ENCODE measurements at places on chromosomes 1 and 21.
A peak's percentile ranks its signal among the peaks of the same experiment; 100 is the strongest.

DNA sequence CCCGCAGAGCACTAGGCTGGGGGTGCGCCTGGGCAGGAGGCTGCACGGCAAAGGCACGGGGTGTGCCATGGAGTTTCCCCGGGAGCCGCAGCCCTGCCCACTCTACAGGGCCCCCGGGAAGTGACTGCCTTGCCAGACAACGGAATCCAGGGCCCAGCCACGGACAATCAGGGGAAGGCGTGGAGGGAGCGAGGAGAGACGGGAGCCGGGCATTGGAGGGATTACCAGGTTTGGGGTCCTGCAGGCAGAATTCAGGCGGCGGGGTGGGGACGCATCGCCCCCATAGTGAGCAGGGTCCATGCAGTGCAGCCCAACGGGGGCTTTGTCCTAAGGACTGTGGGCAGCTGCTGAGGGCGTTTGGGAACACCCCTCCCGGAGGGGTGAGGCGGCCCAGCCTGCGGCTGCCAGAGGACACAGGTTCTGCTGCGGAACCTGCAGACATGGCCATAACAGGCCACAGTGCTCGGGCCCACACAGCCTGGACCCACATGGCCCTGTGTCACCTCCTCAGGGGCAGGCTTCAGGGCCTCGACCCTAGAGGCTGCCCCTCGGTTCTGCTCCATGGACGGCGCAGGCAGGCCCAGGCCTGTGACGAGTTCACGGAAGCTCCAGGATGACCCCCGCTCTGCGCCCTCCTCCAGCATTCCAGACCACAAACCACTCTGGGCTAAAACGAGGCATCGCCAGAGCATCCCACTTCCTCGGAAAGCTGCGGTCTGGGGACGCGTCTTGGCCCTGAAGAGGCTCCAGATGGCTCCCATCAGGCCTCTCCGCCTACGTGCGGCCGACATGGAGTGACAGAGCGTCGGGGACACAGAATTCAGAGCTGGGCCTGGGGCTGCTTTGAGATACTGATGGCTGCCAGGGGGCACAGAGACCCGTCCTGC, 54.5 kb downstream of the COL6A1 start:
- no peak for DNase-seq

GRCh38 chr1:222924136-222924706, 109.4 kb downstream of the DISP1 start:
- no peak for DNase-seq

- no peak for DNase-seq
Observed at GRCh38 chr1:63721531-63722189, 52.2 kb upstream of the ROR1 start.

DNA sequence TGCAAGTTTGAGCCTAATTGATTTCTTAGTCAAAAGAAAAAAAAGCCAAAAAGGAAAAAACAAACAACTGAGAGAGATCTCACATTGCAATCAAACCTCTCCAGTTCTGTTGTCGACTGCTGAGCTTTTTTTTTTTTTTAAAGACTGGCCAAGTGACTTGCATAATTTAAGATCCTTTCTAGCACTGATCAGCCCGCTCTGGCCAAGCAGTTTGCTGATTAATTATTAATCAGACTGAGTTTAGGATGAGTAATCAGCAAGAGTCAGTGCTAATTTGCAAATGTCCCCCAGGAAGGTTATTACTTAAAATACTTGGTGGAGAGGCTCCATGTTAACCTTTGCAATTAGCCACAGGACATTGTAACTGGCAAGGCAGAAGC, 39.3 kb downstream of the HMGB4 start:
- no peak for DNase-seq

GRCh38 chr1:61184714-61185106, 102.3 kb downstream of the NFIA start:
- no peak for DNase-seq

- DNase-seq = no peak
Observed at GRCh38 chr1:42524330-42524729, 61.2 kb downstream of the CCDC30 start.

GRCh38 chr21:32570456-32570855, 14.9 kb downstream of the TCP10L start:
- DNase-seq = no peak

- DNase-seq = no peak
Observed at GRCh38 chr1:23592209-23592892, 33.0 kb upstream of the ID3 start.

- peak; percentile 33 for DNase-seq
Observed at GRCh38 chr1:236156512-236157208, 14.3 kb downstream of the GPR137B start.

GRCh38 chr1:13701271-13701640, 1.3 kb downstream of the PRDM2 start:
- DNase-seq = no peak

DNA sequence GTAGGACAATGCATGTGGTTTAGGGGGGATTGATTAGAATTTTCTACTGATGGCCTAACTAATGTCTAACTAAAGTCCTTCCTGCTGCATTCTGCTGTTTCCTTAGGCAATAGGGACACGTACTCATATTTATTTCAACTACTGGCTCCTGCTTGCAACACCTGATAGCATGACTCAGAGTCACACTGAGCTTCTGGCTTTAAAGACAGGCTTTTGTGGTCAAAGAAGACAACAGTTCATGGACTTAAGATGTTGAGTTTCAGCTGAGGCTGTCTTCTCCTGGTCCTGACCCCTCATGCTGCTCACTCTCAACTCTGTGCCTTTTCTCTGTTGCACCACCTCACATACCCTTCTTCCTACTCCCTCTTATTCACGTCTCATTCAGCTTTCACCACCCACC, 29.1 kb upstream of the TRABD2B start:
- no peak for DNase-seq

DNA sequence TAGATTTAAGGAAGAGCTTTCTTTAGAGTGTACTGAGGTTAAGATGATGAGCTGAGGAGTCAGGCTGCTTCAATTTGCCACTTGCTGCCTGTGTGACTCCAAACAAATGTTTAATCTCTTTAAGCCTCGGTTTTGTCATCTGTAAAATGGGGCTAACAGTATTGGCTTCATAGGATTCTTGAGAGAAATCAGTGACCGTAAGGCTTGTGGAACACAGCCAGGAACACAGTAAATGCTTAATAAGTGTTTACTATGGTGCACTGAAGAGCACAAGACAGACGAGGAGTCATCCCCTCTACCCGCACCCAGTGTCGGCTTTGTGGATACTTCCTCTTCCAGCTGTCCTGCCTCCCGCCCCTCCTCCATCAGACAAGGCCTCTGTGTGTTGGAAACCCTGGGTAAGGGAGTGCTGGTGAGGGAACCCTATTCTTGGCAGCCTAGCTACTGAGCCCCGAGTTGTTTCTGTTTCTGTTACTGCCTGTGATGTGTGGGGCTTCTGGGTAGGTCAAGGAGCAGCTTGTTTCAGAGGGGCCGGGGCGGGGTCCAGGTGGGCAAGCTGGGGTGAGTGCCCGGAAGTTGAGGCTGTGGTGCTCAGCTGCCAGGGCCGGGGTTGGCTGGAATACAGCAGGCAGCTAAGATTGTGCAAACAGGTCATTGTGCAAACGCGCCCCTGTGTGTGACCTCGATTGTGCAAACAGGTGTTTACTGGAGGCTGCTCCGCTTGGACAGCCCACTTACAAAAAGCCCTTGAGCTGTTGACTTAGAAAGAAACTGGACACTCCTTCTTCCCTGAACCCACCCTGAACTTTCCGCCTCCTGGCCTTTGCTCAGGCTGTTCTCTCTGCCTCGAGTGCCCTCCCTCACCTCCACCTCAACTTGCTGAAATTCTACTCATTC, 4.0 kb upstream of the CSF3R start:
- no peak for DNase-seq

DNA sequence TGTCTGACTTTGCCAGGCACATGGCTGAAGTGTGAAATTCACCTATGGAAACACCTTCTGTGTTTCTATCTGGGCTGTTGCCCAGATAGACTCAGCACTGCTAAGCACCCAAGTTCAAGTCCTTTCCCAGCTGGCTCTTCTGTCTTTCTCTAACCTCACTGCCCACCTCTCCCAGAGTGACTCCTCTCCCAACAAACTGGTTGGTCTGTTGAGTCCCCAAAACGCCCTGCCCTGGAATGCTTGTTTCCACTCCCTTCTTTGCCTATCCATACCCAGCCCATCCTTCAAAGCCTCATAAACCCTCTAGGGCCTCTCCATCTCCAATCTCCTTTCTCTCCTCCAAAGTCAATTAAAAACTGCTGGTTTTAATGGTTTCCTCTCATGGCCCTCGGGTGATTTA, 15.6 kb downstream of the PLXNA2 start:
- DNase-seq = no peak

DNA sequence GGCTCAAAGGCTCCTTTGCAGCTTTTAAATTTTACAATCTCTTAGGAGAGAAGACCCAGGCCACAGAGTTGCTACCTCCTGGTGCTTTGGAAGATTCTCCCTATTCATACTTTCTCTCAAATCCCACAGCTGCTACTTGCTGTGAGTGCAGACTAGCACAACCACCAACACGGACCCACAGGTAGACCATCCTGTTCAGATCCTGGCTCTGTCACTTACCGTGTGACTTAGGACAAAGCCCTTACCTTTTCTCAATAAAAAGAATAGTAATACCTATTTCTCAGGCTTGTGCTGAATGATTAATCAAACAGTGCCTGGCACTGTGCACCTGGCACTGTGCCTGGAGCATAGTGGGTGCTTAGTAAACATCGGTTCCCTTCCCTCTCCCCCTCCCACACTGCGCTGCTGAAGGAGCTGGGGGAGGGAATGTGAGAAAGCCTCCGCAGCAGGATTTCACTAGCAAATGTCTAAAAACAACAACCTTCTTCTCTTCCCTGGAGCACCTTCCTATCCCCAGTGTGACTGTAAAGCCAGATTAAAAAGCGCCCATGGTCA, 81.7 kb downstream of the PGM1 start:
- no peak for DNase-seq

DNA sequence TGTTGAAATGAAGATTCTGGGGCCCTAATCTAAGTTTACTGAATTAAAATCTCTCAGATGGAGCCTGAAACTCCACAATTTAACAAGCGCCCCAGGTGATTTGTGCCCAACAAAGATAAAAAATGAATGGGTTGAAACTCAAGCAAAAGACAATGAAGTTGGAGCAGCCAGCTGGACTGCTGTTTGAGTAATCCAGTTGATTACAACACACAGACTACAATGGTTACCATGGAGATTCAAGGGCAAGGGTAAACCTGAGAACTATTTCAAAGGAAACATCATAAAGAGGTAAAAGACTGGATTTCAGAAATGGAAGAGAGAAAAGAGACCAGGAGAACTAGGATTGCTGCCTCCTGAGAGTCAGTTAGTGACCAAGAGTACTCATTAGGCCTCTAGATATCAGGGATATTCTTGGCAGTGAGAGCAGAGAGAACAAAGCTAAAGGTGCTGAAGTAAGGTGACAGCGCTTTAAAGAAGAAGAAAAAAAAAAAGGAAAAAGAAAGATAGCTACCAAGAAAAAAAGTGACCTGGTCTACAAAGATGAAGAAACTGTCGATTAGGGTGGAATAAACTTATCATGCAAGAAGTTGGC, 44.5 kb downstream of the LRRC53 start:
- no peak for DNase-seq

DNA sequence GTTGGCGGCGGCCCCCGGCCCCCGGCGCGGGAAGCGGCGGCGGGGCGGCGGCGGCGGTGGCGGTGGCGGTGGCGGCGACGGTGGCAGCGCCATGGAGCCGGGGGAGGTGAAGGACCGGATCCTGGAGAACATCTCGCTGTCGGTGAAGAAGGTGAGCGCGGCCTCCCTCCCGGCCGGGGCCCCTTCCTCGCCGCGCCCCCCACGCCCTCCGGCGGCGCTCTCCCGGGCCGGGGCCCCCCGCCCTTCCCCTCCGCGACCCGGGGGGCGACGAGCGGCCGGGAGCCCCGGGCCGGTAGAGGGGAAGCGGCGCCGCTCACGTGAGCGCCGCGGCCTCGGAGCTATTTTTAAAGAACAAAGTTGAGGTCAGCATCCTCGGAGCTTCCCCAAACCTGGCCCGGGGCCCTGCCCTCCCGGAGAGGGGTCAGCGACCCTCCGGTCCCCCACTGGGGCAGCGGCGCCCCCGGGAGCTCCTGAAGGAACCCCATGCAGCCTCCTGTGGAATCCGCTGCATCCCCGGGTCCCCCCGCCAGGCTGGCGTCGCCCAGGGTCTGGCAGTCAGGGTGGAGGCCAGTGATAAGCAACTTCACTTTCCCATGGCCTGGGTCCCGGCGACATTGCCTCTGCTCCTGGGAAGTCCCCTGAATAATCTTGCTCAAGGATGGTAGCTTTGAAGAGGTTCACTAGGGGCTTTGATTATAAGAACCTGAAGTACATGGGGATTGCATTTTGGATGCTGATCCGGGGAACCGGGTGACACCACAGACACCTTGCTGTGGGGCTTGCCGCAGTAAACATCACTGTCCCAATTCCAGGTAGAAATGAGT, 560 bp downstream of the PLEKHM2 start:
- peak; percentile 29 for DNase-seq

GRCh38 chr1:91537281-91537986, 36.8 kb downstream of the CDC7 start:
- DNase-seq = no peak

- no peak for DNase-seq
Observed at GRCh38 chr21:21045518-21045917, 47.3 kb downstream of the NCAM2 start.

DNA sequence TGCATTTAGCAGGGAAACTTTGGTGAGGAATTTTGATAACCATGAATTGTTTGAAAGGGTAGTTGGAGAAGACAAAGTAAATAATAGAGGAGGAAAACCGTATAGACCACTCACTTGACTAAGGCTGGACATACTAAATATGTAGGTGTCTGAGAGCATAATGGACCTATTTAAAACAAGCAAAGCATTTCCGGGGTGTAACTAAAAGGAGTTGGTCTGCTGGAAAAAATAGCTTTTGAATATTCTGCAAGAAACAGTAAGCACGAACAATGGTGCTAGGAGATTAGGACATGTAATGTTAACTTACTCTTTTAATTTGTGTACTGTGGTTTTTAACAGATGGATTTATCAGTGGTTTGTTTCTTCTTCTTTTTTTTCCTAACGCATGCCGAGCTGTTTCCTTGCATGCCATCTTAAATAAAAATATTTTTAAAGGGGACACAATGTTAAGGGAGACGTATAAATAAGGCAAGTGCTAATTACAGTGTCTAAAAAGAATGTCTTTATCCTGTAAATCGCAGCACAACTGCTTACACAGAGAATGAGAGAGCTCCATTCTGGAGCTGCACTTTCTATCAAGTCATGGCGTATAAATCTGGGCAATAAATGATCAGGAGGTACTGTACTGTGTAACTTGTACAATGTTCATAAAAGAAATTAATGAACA, 492.1 kb downstream of the LMO4 start:
- no peak for DNase-seq
